ENCODE measurements at places on chromosomes 12 and 14.
A peak's percentile ranks its signal among the peaks of the same experiment; 100 is the strongest.

GRCh38 chr12:39047539-39048262 lies 142.3 kb upstream of the CPNE8 start:
- no peak for DNase-seq

DNA sequence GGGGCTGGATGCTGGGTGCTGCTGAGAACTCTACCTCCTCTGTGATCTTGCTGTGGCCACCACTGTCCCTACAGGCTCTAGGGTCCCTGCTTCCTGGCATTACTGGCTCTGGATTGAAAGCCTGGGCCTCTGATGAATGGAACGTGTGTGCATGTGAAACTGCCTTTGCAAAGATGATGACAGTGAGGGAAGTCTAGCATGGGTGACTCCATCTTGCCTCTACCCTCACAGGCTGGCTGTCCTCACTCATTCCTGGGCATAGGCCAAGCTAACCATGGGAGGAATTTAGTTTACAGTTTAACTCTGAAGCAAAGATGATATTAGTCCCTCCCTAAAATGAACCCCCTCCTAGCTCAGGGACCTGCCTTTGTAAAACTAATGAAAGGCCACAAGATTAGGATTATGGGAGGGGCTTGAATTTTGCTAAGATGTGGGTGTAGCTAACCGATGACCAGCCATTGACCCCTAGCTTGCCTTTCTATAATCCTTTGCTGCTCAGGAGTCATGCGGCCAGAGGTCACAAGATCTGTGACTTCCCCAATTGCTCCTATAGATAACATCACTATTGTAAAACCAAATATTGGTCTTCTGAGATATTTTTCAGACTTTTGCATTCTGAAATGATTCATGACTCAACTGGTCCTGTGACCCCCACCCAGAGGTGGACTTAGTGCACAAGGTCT lies 2.2 kb upstream of the C1S start:
- DNase-seq = no peak

- no peak for DNase-seq
Observed at GRCh38 chr12:105485321-105485910, 154.9 kb downstream of the C12orf75 start.

GRCh38 chr12:119902084-119902509 lies 25.0 kb upstream of the CIT start:
- DNase-seq = peak; percentile 68

DNA sequence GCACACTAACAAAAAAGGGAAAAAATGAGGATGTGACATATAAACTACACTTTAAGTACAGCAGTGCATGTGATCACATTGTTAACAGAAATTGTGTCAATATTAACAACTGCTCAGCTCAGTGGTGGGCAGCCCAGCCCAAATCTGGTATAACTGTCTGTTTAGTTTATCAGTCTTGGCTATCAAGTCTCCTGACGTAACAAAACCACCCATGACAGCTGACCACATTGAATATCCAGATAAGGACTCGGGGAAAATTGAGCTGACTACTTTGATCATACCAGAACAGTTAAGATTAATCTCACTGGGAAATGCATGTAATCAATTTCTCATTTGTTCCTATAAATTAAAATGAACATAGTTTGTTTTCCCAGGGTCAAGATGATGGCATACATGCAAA lies 396.6 kb downstream of the SNAPC1 start:
- DNase-seq = no peak

- DNase-seq = no peak
Observed at GRCh38 chr14:47257013-47257412, 418.4 kb downstream of the MDGA2 start.

DNA sequence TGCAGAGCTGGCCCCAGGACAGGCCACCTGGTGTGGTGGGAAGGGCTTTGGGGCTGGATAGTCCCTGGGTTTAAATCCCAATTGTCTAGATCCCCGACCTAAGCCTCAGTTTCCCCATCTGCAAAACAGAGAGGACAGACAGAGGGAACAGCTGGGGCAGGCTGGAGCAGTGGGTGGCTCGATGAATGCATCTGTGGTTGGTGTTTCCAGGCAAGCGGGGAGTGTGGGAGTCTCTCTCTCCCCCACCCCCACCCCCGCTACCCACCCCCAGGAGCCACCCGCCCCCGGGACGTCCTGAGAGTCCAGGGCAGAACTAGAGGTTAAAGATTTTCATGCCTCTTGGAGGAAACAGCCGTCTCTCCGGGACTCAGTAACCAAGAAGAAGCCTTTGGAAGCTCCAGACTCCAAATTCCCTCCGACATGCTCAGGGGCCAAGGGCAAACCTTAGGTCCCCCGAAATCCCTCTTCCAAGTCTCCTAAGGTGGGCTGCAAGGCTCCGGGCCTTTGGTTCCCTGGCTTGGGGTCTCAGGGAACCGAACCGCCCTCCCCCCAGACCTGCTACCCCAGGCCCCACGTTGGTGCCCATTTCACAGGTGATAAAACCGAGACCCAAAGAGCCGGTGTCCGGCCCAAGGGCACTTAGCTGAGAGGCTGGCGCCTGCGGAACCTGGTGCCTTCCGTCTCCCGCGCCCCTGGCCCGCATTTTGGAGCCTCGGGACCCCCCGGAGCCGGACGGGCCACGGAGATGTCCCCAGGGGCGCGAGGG lies 474 bp downstream of the TRPV4 start:
- no peak for DNase-seq

DNA sequence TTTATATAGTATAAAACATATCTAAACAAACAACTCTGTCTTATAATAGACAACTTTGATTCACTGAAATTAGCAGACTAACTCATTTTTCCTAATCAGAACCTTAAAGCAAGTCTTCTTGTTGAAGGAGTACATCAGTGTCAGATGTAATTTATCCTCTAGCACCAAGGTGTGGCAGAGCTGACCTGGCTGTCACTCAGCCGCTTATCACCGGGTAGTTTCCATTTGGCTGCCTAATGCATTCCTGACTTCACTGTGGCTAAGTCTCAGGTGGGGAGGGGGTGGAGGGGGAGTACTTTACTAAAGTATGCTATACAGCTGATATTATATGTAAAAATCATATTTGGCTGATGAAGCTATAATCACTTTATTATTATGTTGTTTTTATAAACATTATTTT lies 339.9 kb upstream of the RGS6 start:
- DNase-seq = no peak

DNA sequence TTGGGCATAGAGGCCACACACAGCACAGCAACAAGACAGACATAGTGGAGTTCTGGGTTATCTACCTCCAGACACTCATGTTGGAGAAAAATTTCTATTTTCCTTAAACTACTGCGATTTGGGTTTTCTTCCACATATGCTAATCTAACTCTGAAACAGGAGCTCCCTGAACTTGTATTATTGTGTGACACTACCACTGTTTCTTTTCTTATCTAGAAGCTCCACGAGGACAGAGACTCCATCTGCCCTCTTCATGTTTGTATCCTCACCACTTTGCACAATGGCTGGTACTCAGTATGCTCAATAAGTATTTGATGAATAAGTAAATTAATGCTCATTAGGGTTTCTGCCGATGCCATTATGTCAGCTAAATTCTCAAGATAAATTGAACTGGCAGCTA lies 218.6 kb downstream of the PAX9 start:
- no peak for DNase-seq

- DNase-seq = no peak
Observed at GRCh38 chr12:93040367-93040766, 111.3 kb upstream of the EEA1 start.

DNA sequence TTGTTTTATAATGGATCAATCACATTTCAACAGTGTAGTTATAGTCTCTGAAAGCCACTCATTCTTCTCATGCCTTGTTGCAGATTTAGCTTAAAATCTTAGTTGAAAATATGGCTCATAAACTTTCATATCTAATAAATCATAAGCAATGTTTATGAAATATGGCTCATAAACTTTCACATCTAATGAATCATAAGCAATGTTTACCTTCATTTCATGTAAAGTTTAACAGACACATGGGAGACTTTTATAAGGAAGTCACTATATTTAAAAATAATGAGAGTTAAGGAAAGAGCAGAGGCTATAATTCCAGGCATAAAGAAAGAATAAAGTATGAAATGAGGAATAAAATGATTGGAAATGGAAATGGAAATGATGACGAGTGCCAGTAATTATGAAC lies 1042.1 kb downstream of the FSCB start:
- no peak for DNase-seq

- DNase-seq = no peak
Observed at GRCh38 chr12:104680491-104680890, 223.7 kb downstream of the CHST11 start.

DNA sequence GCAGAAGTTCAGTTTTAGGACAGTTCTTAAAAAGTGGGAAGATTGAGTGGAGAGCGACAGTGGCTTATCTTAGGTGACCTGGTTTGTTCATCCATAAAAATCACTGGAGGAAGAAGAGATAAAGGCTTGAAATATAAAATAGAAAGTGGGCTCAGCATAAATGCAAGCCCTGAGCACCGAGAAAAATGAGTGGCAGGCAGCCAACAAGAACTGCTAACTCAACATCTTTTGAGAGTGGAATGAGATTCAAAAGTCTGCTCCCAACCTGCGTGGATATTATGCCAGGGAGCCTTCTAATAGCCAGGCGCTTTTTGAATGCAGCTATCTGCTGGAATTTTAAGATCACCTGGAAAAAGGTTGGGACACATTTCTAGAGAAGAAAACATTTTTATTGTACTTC lies 666.5 kb downstream of the FLRT2 start:
- no peak for DNase-seq

- no peak for DNase-seq
Observed at GRCh38 chr12:34605510-34605887, 583.2 kb downstream of the ALG10 start.

DNA sequence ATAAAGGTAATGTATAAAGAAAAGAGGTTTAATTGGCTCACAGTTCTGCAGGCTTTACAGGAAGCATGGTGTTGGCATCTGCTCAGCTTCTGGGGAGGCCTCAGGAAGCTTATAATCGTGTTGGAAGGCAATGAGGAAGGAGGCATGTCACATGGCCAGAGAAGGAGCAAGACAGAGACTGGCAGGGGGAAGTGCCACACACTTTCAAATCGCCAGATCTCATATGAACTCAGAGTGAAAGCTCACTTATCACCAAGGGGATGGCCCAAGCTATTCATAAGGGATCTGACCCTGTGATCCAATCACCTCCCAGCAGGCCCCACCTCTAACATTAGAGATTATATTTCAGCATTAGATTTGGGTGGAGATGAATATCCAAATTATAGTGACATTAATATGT lies 26.3 kb downstream of the LDHB start:
- DNase-seq = no peak

- no peak for DNase-seq
Observed at GRCh38 chr12:124694846-124695497, 127.6 kb upstream of the NCOR2 start.

GRCh38 chr12:123363390-123363739 lies 1.3 kb downstream of the SBNO1 start:
- DNase-seq = no peak

DNA sequence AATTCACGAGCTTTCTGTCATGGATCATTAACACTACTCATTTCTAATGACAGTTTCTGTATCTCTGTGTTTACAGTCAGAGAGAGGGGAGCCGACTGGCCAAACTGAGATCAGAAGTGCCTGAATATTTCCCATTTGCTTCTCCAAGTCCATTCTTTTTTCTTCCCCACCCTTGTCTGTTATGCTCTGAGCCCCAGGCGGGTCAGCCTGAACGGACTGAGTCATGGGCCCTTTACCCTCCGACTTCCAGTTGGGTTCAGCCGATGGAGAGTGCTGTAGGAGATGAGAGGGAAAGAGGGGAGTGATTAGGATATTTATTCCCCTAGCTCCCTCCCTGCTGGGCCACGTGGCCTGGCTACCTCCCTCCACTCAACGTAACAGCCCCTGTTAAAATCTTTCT lies 104.7 kb downstream of the PAH start:
- no peak for DNase-seq

- no peak for DNase-seq
Observed at GRCh38 chr12:76029982-76030340, 1.6 kb downstream of the PHLDA1 start.

- DNase-seq = no peak
Observed at GRCh38 chr12:113416091-113416754, 6.0 kb upstream of the SDSL start.

GRCh38 chr12:10722502-10722904 lies 620 bp downstream of the YBX3 start:
- no peak for DNase-seq

DNA sequence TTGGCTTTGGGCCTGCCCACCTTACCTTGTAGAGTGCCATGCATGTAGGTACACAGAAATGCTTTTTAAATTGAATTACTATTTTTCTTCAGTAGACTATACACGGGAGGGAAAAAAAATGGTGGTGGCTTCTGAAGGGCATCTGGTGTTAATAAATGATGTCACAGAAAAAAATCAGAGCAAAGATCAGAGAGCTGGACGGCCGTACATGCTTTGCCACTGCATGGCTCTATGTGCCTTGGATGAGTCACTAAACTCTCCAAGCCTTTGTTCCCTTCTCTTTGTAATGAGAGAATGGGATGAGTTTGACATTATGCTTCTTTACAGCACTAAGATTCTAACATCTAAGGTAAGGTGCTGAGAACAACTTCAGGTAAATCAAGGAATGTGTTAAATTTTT lies 376.4 kb upstream of the DDHD1 start:
- no peak for DNase-seq

DNA sequence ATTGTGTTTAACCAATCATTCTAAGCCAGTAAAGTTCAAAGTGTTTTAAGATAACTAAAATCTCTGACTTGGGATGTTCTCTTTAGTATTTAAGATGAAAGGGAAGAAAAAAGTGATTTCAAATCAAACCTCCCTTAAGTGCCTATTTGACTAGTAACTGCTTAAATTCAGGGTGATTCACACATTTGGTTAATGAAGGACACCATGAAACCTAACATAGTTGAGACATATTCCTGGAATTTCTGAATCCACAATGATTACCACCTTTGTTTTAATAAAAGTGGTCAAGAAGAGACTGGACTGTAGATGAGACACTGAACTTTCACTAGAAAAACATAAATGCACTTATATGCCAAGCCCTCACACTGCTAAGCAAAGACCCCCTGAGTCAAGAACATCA lies 138.7 kb downstream of the MED13L start:
- DNase-seq = no peak

DNA sequence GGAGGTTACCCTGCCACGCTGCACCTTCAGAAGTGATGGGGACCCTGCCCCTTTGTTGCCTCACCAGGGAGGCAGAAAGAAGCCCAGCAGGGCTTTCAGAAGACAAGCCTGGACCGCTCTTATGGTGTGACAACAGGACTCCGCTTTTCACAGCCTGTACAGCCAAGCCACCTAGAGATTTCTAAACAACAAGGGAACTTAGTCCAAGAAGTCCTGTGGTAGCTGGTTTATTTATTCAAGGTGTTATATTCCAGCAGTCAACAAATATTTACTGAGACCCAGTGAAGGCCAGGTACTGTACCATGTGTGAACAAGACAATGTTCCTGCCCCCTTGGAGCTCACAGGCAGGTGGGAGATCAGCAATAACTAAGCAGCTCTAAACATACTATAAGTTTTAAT lies 4.0 kb upstream of the TMEM229B start:
- no peak for DNase-seq

DNA sequence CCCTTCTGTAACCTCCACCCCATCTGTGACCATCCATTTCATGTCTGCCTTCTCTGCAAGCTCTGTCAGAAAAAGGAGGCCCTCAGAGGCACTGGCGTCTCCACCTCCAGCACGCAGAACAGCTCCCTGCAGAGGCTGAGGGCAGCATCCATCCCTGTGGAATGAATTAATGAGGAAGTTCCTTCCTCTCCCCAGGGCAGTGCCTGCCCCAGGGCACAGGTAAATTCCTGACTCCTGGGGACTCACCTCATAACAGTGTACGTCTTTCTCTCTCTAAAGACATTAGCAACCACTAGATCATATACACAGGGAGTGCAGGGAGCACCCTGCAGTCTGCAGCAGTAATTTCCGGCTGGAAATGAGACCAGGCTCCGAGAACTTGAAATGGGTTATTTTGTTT lies 155.0 kb upstream of the TMEM132C start:
- DNase-seq = no peak

GRCh38 chr12:95184121-95184520 lies 33.1 kb downstream of the FGD6 start:
- no peak for DNase-seq

Measured in stimulated activated CD4-positive, alpha-beta T cell treated with anti-CD3 and anti-CD28 coated beads, Interleukin-2, amount 100 ng/mL, for 48 hours (primary cell).